Stimulated activated CD8-positive, alpha-beta memory T cell treated with anti-CD3 and anti-CD28 coated beads, Interleukin-15, amount 100 ng/mL, for 4 hours (primary cell): ENCODE measurements at places on chromosomes 16 and 17.

DNA sequence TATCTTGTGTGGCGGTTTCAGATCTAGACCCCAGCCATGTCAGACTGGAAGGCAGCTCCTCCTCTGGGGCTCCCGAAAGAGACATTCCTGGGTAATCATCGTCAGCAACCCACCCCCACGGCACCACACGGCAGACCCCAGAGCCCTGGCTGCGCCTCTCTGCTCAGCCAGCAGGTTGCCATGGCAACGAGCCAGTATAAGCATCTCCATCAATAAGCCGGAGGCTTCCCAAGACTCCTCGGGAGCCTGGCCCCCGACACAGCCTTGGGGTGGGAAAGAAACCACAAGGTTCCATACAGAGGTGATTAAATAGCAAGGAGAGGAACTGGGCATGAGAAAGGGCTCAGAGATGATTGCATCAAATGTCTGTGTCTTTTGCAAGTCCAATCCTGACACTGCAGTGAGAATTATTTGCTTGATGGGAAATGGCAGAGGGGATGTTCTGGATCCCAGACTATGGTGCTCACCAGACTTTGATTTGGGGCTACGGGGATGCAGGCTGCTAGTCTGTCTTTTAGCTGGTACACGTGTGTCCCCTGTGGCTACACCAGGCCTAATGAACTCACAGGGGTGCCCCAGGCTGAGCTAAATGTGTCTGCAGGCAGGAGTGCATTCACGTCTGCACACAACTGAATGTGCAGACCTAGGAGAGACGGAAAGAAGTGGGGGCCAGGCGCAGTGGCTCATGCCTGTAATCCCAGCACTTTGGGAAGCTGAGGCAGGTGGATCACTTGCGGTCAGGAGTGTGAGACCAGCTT lies 320.5 kb upstream of the TNRC6C start:
- DNase-seq = no peak

DNA sequence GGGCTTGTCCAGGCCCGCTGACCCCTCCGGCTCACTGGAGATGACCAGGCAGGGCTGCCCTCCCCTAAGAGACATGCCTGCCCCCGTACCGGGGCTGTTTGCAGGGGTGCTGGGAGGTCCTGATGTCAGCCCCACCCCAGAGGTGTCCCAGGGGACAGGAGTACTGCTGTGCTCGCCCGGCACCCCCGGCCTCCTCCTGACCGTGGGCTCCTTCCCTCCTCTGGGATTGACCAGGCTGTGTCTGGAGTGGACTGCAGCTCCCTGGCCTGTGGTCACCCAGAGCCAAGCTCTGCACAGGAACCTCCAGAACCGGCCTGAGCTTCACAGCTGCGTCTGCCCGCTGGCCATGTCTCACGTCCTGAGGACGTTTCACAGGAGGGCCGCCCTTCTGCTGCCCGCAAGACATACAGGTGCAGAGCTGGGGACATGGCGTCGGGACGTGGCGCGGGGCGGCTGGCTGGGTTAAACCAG lies 53.2 kb downstream of the LMF1 start:
- DNase-seq = no peak

DNA sequence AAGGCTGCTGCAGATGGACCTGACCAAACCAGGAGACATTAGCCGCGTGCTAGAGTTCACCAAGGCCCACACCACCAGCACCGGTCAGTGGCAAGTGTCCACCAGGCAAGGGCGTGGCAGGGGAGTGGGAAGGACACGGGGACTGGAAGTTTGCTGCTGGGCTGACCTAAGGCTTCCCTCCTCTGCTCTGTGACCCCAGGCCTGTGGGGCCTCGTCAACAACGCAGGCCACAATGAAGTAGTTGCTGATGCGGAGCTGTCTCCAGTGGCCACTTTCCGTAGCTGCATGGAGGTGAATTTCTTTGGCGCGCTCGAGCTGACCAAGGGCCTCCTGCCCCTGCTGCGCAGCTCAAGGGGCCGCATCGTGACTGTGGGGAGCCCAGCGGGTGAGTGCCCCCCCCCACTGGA lies 4.8 kb downstream of the HSD11B2 start:
- no peak for DNase-seq

DNA sequence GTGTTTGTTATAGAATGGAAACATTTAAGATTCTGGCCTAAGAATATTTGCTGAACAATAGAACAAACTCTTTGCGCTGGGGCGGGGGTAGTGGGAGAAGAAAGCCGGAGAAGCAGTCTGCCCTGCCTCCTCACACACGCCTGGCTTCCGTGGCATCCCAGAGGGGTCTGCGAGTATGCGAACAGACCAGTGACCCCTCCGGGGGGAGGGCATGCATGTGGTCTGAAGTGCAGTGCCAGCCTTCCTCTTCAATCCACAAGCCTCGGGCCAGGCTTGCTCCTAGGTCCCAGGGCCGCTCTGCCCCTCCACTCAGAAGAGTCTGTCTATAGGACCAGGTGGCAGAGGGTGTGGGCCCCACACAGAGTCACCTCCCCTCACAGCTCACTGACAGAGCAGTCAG lies 14.1 kb upstream of the IGFALS start:
- no peak for DNase-seq

- no peak for DNase-seq
Observed at GRCh38 chr16:25013751-25014499, 1.2 kb downstream of the ARHGAP17 start.
